Astrocyte (in vitro differentiated cells and primary cell): ENCODE measurements at places on chromosomes 4 and X. TPM values are rescaled to one million over a fixed set of nuclear protein-coding genes. Genes with fewer than 3 reads are reported as not detected.

ETDB gene
- not detected in 2 replicates for total RNA-seq

CWH43 gene
- not detected in 2 replicates for total RNA-seq

SPATA4 gene
- 0.32 and 0.46 TPM in 2 replicates for total RNA-seq

DNA sequence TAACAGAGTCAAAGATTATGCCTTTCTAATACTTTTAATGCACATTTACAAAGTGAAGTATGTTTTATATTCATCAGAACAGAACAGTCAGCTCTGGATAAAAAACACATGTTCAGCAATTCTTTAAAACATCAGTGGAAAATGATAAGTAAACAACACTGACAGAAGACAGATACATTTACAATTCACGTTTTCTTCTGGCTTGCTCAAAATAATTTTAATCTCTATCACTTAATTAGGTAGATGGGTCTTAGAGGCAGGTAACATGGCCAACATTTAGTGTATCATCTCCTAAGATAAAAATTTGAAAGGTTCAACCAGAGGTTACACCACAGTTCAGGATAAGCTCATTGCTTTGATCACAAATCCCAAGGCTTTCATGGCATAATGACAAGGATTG, 156.8 kb upstream of the MAB21L2 start:
- H3K27ac ChIP-seq: no peak overlapping the region
- no peaks in the 10 kb centered on the region for H3K4me1 ChIP-seq
- no peak overlapping the region for H3K4me3 ChIP-seq
- DNase-seq: no peak

DNA sequence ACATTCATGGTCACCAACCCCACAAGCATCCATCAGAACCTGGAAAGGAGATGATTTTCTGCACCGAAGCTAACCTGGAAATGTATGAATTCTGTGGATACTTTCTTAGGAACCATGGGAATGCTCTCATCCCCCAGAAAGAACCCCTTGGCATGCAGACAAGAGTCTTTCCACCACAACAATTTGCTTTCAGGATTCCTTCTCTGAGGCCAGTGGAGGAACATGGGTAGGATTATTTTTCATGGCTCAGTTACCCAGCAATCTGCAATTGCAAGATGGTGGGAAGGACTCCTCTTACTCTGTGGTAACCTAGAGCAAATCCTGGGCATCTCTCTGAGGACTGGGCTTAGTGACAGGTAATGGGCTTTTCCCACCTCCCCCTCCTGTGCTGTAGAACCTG, 131.9 kb upstream of the MSX1 start:
- no peaks in the 10 kb centered on the region for H3K27me3 ChIP-seq
- no peak for DNase-seq

- no peaks in the 10 kb centered on the region for H3K36me3 ChIP-seq
- no peak overlapping the region for H3K27ac ChIP-seq
- H3K4me1 ChIP-seq: no peaks in the 10 kb centered on the region
- no peaks in the 10 kb centered on the region for H3K27me3 ChIP-seq
- peak; percentile 2 for DNase-seq
- no peak overlapping the region for H3K4me3 ChIP-seq
Observed at GRCh38 chrX:108699368-108699767, 37.0 kb downstream of the IRS4 start.

DNA sequence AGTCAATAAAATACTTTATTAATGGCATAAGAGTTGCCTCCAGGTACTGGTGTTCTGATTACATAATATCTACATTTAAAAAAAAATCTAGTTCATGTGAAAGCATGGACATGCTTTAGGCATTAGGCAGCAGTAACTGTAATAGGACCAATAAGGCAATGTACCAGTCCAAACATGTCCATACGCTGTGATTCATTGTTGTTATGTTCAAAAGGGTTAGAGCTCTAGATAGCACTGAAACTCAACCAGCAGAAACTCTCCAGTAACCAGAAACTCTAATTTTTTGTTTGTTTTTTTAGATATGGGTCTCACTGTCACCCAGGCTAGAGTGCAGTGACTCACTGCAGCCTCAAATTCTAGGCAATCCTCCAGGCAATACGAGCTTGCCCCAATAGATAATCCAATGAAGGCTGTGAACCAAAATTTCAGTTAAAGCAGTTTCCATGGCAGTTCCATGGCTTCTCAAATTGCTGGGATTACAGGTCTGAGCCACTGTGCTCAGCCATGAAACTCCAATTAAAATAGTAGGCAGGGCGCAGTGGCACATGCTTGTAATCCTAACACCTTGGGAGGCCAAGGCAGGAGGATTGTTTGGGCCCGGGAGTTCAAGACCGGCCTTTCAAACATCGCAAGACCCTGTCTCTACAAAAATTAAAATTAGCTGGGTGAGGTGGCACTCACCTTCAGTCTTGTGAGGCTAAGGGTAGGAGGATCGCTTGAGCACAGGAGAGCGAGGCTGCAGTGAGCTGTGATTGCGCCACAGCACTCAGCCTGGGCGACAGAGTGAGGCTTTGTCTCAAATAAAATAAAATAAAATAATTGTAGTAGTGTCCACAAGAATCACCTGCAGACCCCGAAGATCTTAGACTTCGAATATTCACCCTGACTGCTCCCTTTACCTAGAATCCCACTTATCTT, 36.3 kb downstream of the MGARP start:
- DNase-seq: peak; percentile 99
- H3K36me3 ChIP-seq: no peaks in the 10 kb centered on the region
- no peak overlapping the region for H3K4me3 ChIP-seq

DNA sequence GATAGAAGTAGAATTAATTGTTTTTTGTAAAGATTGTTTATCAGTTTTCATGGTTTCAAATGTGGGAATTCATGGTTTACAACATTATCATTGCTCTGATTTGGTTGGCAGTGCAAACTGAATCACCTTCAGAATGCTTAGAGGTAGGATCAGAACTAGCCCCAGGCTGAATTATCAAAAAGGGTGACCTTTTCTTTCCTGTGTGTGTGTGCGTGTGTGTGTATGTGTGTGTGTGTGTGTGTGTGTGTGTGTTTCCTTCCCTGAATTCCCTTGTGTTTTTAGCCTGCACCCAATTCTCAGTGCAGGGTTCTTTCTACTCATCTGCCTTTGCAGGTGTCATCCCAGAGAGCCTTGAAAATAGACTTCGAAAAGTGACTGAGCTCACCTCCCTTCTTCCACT, 125.0 kb downstream of the BMPR1B start:
- no peak overlapping the region for H3K27ac ChIP-seq
- no peaks in the 10 kb centered on the region for H3K36me3 ChIP-seq
- DNase-seq: no peak
- H3K4me1 ChIP-seq: peaks cover 5% of the 10 kb centered on the region

DNA sequence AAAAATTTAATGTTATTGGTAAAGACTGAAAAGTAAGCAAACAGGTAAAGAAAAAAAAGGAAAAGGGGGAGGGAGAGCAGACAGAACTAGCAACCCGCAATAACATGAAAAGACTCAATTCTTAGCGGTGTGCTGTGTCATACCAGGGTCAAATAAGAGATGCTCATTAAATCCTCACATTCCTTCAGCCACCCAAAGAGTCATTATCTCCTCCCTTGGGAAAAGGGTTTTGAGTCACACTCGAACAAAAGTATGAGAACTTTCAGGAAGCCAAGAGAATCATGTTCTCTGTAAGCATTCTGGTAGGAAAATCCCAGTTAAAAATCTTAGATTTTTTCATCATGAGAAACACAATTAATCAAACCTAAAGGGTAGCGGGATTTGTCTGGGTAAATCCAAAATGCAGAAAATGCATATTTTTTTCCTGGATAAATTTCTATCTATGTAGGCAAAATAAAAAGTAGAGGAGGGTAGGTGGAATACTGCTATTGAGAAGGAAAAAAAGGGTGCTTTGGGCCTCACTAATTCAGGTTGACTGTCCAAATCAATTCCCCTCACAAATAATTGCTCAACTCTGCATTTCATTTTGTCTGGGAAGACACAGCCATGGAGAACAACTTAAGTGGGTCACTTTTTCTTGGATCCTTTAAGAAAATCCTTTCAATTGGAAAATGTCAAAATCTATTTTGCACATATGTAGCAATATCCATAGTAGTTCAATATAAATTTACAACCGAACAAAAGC, 23.2 kb downstream of the TNIP3 start:
- H3K27me3 ChIP-seq: no peaks in the 10 kb centered on the region
- H3K4me1 ChIP-seq: peaks cover 21% of the 10 kb centered on the region
- peak; percentile 95 for DNase-seq
- no peaks in the 10 kb centered on the region for H3K36me3 ChIP-seq
- peak overlapping the region; percentile 84 for H3K27ac ChIP-seq
- no peak overlapping the region for H3K4me3 ChIP-seq

- no peak overlapping the region for H3K27ac ChIP-seq
- DNase-seq: no peak
- H3K36me3 ChIP-seq: no peaks in the 10 kb centered on the region
Observed at GRCh38 chr4:151671541-151672059, 89.2 kb downstream of the GATB start.

- H3K4me3 ChIP-seq: no peak overlapping the region
- H3K27ac ChIP-seq: no peak overlapping the region
- H3K36me3 ChIP-seq: no peaks in the 10 kb centered on the region
Observed at GRCh38 chr4:13523591-13524503, 20.5 kb downstream of the NKX3-2 start.

DNA sequence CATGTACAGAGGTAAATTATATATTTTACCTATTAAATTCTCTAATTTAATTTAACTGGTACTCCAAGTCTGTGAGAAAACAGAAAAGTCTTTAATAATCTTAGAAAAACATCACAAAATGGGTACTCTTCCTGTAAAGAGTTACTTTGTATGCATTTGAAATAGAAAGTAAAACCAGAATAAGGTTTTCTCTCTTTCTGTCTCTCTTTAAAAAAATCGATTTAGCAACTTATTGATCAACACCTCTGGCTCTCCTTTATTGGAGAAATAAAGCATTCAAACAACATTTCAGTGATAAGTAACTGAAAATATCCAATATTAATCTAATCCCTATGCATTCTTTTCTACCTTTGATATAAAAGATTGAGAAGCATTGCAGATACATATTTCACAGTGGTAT, 27.4 kb downstream of the ATOH1 start:
- no peak for DNase-seq
- H3K4me3 ChIP-seq: no peak overlapping the region
- no peaks in the 10 kb centered on the region for H3K27me3 ChIP-seq
- no peak overlapping the region for H3K27ac ChIP-seq

DNA sequence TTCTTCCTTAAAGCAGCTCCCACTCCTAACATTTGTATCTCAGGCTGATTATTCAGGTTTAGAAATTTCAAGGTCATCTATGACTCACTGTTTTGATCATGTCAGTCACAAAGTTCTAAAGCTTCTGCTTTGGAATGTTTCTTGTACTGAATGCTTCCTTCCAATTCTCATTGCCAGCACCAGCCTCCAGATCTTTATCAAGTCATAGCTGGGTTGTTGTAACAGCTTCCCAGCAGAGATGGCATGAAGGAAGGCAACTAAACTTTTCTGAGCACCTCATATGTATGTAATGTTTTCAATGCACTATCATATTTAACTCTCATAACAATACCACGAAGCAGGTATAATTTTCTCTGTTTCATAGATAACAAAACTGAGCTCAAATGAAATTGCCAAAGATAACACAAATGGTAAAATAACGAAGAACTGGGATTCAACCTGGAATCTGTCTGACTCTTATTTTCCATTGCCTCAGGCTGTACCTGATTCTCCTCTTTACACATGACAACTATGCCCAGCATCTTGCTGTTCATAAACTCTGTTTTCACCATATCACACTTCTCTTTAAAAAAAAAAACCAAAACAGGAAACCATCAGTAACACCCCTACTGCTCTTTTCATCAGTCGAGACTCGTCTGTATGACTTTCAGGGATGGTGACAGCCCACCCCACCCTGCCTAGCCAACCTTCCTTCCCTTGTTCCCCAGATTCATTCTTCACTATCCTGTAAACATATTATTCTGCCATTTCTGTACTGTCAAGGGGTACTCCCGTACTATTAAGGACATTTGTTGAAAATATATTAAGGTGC, 13.4 kb downstream of the TRPC3 start:
- no peak overlapping the region for H3K27ac ChIP-seq
- H3K4me3 ChIP-seq: no peak overlapping the region
- no peaks in the 10 kb centered on the region for H3K36me3 ChIP-seq
- no peaks in the 10 kb centered on the region for H3K4me1 ChIP-seq

DNA sequence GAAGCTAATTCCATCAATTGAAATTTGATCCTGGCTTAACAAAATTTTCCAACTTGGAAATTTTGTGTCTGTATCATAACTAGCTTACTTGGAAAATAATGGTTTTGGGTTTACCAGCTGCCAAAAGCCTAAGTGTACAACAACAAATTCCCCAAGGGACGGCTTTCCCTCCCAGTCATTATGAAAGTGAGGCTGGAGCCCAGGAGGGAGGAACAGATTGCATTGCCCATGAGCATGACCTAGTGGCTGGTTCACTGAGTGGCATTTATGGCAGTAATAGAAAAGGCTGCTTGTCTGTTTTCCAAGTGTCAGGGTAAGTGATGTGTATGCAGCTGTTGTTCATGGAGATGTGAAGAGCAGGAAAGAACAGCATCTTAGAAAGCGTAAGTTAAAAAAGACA, 70.8 kb upstream of the HHIP start:
- H3K36me3 ChIP-seq: no peaks in the 10 kb centered on the region
- no peak overlapping the region for H3K27ac ChIP-seq
- no peak for DNase-seq
- no peaks in the 10 kb centered on the region for H3K27me3 ChIP-seq
- no peak overlapping the region for H3K4me3 ChIP-seq
- peaks cover 15% of the 10 kb centered on the region for H3K4me1 ChIP-seq

DNA sequence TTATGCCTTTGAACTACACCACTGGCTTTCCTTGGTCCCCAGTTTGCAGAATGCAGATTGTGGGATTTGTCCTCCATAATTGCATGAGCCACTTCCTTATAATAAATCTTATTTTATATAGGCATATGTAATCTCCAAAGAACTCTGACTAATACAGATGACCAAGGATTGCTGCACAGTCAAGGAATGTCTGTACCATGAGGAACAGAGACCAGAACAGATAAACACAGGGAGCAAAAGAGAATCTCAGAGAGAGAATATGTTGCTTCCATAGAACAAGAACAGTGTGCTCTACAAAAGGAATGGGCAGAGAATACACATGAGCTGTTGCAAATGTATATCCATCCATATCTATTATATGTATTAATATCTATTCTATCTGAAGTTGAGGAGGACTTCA, 111.1 kb downstream of the ADRA2C start:
- peaks cover 49% of the 10 kb centered on the region for H3K27me3 ChIP-seq
- no peaks in the 10 kb centered on the region for H3K36me3 ChIP-seq
- no peak for DNase-seq
- H3K4me3 ChIP-seq: no peak overlapping the region
- H3K27ac ChIP-seq: no peak overlapping the region

- peak; percentile 45 for DNase-seq
- no peaks in the 10 kb centered on the region for H3K27me3 ChIP-seq
- no peaks in the 10 kb centered on the region for H3K4me1 ChIP-seq
- no peak overlapping the region for H3K4me3 ChIP-seq
- H3K27ac ChIP-seq: no peak overlapping the region
Observed at GRCh38 chr4:23630110-23630509, 259.7 kb downstream of the PPARGC1A start.

- H3K4me3 ChIP-seq: no peak overlapping the region
- no peak for DNase-seq
- H3K36me3 ChIP-seq: no peaks in the 10 kb centered on the region
- peaks cover 5% of the 10 kb centered on the region for H3K4me1 ChIP-seq
- no peak overlapping the region for H3K27ac ChIP-seq
Observed at GRCh38 chr4:150150629-150151062, 72.4 kb downstream of the DCLK2 start.
